Spleen (tissue), 13 donors: ENCODE measurements at places on chromosomes 6 and 20.

DNA sequence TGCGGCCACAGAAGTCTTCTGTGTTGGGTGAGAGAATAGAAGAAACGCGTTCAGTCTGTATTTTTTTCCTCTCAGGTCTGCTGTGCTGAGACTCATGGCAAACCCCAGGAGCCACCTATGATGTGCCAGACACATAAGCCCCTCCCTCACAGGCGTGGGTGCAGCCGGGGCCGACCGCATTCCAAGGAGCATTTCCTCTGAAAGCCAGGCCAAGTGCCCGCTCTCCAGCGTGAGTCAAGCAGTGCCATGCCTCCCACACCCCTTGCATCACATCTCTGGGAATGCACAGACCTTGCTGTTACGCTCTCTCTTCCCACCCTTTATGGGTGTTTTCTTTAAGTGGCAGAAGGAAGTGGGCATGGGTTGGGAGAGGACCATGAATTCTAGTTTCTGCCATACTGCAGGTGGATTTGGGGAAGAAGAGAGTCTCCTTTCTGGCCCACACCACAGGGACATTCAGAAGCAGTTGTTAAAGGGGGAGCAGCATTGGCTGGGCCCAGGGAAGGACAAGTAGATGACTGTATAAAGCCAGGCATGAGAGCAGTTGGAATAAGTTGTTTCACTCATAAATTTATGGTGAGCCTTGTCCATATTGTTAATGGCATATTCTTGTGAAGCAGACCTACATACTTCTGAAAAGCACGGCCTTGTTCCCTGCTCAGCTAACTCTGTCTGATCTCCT, 37.1 kb upstream of the TFAP2A start:
- DNase-seq, result no peak

DNA sequence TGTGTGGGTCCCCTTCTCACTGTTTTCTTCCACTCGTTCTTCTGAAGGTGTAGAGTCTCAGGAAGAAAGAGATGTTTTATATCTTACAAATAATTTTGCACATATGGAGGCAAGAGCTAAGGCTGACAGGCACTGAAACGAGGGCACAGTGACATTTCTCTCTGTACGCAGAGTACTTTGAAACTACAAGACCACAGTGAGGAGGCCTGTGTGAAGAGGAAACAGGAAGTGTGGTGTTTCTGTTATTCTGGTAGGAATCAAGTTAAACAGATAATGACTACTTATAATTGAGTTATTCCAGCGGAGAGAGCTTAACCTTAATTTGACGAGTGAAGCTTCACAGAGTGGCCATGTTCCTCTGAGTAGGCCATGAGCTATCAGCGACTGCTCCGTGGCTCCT, 4.8 kb downstream of the CDH4 start:
- DNase-seq, result no peak

DNA sequence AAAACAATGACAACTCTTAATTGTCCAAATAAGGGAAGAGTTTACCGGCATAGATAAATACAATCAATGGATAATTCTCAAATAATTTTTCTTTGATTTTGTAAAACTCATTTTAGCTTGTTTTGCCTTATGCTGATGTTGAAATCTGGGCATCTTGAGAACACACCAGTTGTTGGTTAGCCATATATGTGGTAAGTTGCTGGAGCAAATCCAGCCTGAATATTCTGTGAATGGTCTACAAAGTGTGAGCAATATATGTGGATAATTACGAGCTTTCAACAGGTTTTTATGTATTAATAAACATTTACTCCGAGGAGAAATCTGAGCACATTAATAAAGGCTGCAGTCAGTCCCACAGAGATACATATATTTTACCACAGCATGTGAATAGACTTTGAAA, 423.6 kb downstream of the BCKDHB start:
- DNase-seq, result no peak

DNA sequence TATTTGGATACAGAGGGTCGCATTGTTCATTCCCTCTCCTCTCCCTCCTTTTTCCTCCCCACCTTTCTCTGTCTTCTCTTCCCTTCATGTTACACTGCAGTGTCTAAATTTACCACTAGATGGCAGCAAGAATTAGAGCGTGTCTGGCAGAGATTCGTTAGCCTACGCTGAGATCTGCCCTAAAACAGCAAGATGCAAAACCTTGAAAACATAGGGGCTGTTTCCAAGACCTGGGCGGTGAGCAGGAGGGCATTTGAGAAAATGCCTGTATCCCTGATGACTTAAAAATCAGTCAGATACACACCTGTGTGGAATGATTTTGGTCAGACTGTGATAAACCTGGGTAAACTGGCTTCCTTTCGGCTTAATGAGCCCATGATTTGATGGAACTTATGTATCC, 101.5 kb upstream of the ISM1 start:
- DNase-seq, result no peak

- DNase-seq, result no peak
Measured at GRCh38 chr20:8432435-8433148, 300.5 kb downstream of the PLCB1 start.

GRCh38 chr6:11067348-11067747, 23.2 kb upstream of the ELOVL2 start:
- no peak for DNase-seq

DNA sequence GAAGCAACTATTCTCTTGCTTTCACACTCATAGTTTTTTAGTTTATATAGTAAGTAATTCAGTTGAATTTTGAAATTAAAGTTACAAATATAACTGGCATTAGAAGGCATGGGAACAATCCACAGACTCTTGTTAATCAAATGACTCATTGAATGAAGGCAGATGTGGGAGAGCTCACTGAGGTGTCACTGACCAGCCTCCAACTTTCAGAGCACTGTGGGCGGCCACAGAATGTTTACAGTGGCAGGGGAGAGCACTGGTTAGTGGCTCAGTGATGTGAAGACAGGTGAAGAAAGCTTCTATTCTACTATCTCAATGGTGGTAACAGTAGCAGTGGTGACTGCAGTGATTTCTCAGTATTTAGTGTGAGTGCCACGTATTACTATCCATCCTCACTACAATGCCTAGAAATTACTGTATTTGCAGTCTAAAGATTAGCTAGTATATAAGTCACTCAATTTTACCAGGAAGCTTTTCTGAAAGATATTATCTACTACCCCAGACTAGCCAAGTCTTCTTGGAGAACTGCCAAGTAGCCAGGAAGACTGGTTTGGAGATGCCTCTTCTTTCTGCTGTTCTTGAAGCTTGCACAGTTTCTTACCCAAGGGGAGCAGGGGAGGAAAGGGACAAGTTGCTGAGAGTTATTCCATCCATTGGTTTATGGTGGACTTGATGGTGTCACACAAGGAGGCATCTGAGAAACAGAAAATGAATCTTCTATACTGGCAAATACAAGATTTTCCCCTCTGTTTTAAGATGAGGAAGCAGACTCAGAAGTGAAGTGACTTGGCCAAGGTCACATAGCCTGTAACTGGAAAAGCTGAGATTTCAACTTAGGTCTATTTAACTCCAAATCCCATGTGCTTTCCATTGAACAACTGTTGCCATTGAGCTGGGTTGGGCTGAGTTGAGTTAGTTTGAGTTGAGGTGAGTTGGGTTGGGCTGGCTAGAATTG, 231.2 kb downstream of the ANKRD60 start:
- peak; percentile 15 for DNase-seq

DNA sequence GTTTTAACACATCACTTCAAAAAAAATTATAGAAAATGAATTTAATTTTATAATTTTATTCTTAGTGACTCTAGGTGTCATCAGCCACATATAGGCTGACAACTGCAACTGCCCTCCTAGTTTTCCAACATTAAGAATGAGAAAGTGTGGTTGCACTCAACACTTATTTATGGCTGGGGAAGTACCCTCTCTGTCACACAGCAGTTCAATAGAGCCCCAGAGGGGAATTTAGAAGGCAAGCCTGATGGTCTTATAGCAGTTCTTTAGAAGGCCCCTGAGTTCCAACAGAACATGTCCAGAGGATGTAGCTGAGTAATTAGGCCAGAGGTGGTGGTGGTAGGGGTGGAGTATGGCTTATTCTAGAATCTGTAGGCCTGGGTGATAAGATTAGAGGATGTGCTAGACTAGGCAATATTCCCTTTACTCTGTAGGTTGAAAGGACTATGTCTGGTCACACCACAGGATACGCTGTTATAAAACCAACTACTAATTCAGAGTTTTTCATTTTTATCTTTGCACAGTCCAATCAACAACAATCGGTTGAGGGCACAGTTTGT, 226.5 kb upstream of the CITED2 start:
- DNase-seq, result no peak

GRCh38 chr20:62795023-62795761, 1.1 kb upstream of the MRGBP start:
- DNase-seq, result peak; percentile 93

DNA sequence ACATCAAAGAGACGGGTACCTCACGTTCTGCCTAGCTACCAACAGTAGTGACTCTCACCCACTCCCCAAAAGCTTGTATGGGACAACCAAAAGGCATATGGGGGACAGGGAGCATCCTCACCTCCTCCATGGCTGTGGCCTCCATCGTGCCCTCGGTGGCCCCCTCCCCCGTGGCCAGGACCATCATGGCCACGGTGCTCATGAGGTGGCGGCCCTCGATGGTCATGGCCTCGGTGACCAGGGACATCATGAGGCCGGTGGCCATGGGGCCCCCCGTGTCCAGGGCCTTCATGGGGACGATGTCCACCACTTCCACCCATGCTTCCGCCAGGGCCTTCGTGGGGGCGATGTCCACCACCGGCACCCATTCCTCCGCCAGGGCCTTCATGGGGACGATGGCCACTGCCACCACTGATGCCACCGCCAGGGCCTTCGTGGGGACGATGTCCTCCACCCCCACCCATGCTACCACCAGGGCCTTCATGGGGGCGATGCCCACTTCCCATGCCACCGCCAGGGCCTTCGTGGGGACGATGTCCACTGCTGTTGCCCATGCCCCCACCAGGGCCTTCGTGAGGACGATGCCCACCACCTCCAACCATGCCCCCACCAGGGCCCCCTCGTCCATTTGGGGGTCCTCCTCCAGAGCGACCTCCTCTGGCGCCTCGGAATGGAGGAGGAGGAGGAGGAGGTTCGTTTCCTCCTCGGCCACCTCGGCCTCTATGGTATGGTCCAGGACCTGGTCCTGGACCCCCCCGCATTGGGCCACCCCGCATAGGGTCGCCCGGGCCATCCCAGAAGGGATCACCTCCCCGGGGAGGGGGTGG, 15.0 kb downstream of the PPP1R10 start:
- DNase-seq, result no peak

- DNase-seq, result no peak
Measured at GRCh38 chr6:37547564-37548061, 47.9 kb upstream of the CCDC167 start.

- no peak for DNase-seq
Measured at GRCh38 chr6:169700296-169700695, 1.5 kb downstream of the WDR27 start.

DNA sequence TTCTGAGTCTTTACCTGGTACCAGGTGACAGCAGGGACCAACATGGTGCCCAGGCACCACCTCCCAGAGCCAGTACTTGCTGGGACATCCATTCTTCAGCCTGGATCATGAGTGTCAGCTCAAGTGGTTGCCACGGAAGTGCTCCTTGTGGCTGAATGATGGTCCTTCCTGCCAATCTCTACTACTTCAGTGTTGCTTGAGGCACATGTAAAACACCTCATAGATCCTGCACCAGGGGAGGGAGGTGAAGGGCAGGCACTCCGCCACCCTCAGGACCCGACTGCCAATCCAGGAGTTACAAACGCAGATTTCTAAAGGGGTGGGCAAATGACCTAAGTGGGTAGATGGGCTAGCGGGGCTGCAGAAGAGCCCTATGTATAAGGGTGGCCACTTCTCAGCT, 226.0 kb downstream of the PREX1 start:
- DNase-seq, result peak; percentile 3

- DNase-seq, result no peak
Measured at GRCh38 chr20:32560989-32561830, 23.9 kb downstream of the NOL4L start.

GRCh38 chr6:169932491-169932890, 181.1 kb downstream of the ERMARD start:
- DNase-seq, result no peak

DNA sequence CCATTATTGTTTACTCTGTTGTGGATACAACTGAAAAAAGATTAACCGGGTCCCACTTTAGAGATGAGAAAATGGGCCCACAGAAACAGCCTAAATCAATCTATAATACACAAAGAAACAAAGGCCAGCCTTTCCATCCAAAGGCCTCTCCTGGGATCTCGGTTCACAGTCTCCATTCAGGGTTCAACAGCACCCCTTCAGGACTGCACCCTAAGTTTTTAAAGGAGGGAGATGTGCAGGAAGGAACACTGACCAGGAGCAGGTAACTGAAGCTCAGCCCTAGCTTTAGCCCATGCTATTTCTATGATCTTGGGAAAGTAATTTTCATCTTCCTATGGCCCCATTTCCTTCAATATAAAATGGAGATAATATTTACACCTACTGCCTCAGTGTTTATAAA, 147.7 kb downstream of the BTBD9 start:
- no peak for DNase-seq

- no peak for DNase-seq
Measured at GRCh38 chr6:110567957-110568696, 91.7 kb upstream of the SLC22A16 start.

- DNase-seq, result peak; percentile 32
Measured at GRCh38 chr6:170114187-170114945, 176.5 kb downstream of the DLL1 start.

GRCh38 chr6:36985808-36986703, at the start of gene MTCH1:
Gene MTCH1, minus strand, starts transcription at chr6:36986196. Its CDS starts 23 bp downstream, at chr6:36986173.
- DNase-seq, result peak; percentile 96

DNA sequence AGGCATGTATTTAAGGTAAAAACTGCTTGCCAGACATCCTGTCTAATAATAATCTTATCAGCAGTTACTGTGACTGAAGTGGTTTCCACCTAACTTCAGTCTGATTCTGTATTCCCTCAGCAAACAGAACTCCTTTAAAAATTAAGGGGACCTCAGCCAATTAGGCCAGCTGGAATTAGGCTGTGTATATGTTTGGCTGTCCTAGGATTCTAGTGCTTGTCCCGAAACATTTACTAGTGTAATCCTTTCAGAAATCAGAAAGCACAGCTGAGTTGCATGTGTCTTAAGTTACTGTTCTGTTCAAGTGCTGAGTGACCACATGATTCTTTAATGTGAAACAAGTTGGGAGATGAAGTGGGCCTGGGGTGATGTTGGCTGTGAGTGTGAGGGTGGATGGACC, 120.9 kb upstream of the SUPT3H start:
- DNase-seq, result no peak

DNA sequence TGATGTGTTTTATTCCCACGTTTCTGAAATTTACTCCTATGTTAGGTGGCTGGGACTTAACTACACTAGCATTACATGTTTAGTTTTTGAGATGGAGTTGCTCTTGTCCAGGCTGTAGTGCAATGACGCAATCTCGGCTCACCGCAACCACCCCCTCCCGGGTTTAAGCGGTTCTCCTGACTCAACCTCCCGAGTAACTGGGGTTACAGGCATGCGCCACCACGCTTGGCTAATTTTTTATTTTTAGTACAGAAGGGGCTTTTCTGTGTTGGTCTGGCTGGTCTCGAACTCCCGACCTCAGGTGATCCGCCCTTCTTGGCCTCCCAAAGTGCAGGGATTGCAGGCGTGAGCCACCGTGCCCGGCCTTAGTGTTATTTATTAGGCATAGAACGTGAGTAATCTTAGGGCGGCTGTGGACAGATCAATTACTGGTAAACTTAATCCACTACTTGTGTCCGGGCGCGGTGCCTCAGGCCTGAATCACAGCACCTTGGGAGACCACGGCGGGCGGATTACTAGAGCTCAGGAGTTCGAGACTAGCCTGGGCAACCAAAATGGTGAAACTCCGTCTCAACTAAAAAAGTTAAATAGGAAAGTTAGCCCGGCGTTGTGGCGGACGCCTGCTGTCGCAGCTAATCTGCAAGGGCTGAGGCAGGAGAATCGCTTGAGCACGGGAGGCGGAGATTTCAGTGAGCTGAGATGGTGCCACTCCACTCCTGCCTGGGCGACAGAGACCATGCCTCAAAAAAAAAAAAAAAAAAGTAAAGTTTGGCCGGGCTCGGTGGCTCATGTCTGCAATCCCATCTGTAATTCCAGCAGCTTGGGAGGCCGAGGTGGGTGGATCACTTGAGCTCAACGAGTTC, 123.7 kb upstream of the BTN3A2 start:
- DNase-seq, result peak; percentile 83
